Natural killer cell (primary cell): ENCODE measurements at places on chromosomes 1 and 21. TPM values are rescaled to one million over a fixed set of nuclear protein-coding genes. Genes with fewer than 3 reads are reported as not detected.

FLG gene
- total RNA-seq: not detected

KCND3 gene
- total RNA-seq: 0.16 TPM

GRCh38 chr21:43879348-43880110 is 14.5 kb downstream of the AGPAT3 start:
- H3K36me3 ChIP-seq: peaks cover 2% of the 10 kb centered on the region
- H3K27ac ChIP-seq: no peak overlapping the region
- H3K27me3 ChIP-seq: no peaks in the 10 kb centered on the region

- DNase-seq: no peak
- H3K27ac ChIP-seq: no peak overlapping the region
- H3K36me3 ChIP-seq: no peaks in the 10 kb centered on the region
- no peak overlapping the region for H3K4me3 ChIP-seq
These were observed 167.3 kb upstream of the ZNF644 start for GRCh38 chr1:91189096-91189495.
